ENCODE measurements at places on chromosomes 5 and 9. TPM values are rescaled to one million over a fixed set of nuclear protein-coding genes. Genes with fewer than 3 reads are reported as not detected.

Gene PHF24
- 7.7 TPM for total RNA-seq

GRCh38 chr9:88966894-88967676 is 24.2 kb upstream of the S1PR3 start:
- H3K27ac ChIP-seq, result no peak overlapping the region
- no peak overlapping the region for H3K4me3 ChIP-seq
- H3K4me1 ChIP-seq, result no peaks in the 10 kb centered on the region
- no peak for DNase-seq
- no peaks in the 10 kb centered on the region for H3K27me3 ChIP-seq

DNA sequence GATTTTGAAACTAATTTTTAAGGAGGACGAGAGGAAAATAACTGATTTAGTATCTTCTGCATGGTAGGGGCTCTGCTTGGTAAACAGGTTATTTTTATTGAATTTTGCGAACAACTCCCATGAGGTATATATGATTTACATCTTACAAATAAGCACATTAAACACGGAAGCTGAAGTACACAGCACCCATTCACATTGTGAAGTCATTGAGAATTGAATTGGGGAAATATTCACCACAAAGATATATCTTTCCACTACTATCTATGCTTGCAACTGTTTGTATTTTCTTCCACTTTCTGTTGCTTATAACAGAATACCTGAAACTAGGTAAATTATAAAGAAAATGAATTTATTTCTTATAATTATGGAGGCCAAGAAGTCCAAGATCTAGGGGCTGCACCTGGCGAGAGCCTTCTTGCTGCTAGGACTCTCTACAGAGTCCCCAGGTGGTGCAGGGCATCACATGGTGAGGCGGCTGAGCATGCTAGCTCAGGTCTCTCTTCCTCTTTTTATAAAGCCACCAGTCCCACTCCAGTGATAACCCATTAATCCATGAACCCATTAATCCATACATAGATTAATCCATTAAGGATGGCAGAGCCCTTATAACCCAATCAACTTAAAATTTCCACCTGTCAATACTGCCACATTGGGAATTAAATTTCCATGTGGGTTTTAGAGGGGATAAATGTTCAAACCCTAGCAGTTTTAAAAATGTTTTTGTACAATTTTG is 79.0 kb upstream of the ZNF608 start:
- no peak overlapping the region for H3K4me3 ChIP-seq
- no peaks in the 10 kb centered on the region for H3K36me3 ChIP-seq
- no peak for DNase-seq

- no peak overlapping the region for H3K27ac ChIP-seq
- H3K4me3 ChIP-seq, result no peak overlapping the region
- no peaks in the 10 kb centered on the region for H3K4me1 ChIP-seq
- DNase-seq, result no peak
Observed at GRCh38 chr5:93995126-93995621, 253.8 kb upstream of the POU5F2 start.

DNA sequence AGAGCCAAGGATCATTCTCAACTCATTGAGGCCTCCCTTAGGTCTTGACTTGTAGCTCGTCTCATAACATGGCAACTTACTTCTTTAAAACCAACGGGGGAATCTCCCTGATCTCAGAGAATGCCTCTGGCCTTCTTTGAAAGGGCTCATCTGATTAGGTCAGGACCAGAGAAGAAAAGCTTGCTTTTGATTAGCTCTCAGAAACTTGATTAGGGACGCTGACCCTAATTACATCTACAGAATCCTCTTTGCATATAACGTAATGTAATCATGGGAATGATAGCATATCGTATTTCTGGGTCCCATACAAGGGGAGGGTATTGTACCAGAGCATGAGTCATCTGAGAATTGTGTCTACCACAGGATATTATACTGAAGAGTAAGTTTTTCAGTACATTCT is 125.1 kb upstream of the SH3GL2 start:
- no peaks in the 10 kb centered on the region for H3K36me3 ChIP-seq
- no peak for DNase-seq
- no peak overlapping the region for H3K4me3 ChIP-seq
- no peaks in the 10 kb centered on the region for H3K4me1 ChIP-seq

Gene CCDC180
- total RNA-seq, result 29.0 TPM

Gene SPARC
- total RNA-seq, result 2,298 TPM

GRCh38 chr9:116686135-116686534 is 970 bp upstream of the TRIM32 start:
- H3K4me1 ChIP-seq, result peaks cover 12% of the 10 kb centered on the region
- H3K27ac ChIP-seq, result no peak overlapping the region
- no peak overlapping the region for H3K4me3 ChIP-seq
- DNase-seq, result no peak
- H3K36me3 ChIP-seq, result no peaks in the 10 kb centered on the region

DNA sequence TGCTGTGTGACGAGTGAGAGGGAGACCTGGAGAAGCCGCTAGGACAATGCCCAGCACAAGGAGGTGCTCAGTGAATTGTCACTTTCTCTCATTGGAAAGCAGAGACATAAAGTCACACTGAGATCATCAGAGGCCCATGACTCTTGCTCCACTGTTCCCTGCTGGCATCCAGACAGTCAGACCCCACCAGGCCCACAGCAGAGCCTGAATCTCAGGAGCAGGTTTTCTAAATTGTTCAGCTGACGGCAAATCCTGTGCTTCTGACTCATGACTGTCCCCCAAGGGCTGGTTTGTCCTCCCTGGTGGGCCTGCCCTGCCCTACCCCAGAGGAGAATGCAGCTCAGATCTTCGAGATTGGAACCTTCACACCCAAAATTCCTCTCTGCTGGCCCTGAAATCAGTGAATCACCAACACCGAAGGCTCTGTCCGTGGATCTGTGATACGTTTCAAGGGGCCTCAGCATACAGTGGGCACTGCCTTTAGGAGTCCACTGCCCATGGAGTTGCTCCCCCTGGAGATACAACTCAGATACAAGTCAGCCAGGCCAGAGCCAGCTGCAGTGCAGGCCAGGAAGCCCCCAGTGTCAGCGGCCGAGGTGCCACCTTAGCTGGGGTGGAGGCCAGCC is 2.7 kb downstream of the PTGES start:
- no peak for DNase-seq
- H3K27ac ChIP-seq, result no peak overlapping the region
- H3K27me3 ChIP-seq, result peaks cover 8% of the 10 kb centered on the region
- H3K4me3 ChIP-seq, result no peak overlapping the region
- H3K4me1 ChIP-seq, result peaks cover 18% of the 10 kb centered on the region
- H3K36me3 ChIP-seq, result no peaks in the 10 kb centered on the region

Gene INSL6
- not detected for total RNA-seq

GRCh38 chr5:171330021-171330420 is 21.0 kb downstream of the TLX3 start:
- no peak overlapping the region for H3K27ac ChIP-seq
- H3K36me3 ChIP-seq, result no peaks in the 10 kb centered on the region
- H3K27me3 ChIP-seq, result peaks cover 13% of the 10 kb centered on the region

- no peak for DNase-seq
- no peak overlapping the region for H3K27ac ChIP-seq
- H3K4me1 ChIP-seq, result no peaks in the 10 kb centered on the region
- peaks cover 68% of the 10 kb centered on the region for H3K36me3 ChIP-seq
- no peaks in the 10 kb centered on the region for H3K27me3 ChIP-seq
- no peak overlapping the region for H3K4me3 ChIP-seq
Observed at GRCh38 chr9:138013836-138014562, 136.4 kb downstream of the CACNA1B start.

DNA sequence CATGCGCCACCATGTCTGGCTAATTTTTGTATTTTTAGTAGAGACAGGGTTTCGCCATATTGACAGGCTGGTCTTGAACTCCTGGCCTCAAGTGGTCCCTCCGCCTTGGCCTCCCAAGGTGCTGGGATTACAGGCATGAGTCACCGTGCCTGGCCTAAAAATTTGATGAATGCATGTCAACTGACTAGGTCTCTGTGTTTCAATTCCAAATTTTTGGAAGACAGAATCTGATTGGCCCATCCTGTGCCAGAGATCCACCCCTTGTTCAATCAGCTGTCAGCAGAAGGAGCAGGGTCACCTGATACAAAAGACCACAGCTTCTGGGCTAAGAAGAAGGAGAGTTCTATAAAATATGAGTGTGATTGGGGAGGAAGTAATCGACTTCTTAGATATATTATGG is 43.5 kb upstream of the COL15A1 start:
- H3K27ac ChIP-seq, result no peak overlapping the region
- no peak for DNase-seq
- H3K4me1 ChIP-seq, result no peaks in the 10 kb centered on the region
- no peaks in the 10 kb centered on the region for H3K27me3 ChIP-seq
- H3K4me3 ChIP-seq, result no peak overlapping the region
- no peaks in the 10 kb centered on the region for H3K36me3 ChIP-seq

DNA sequence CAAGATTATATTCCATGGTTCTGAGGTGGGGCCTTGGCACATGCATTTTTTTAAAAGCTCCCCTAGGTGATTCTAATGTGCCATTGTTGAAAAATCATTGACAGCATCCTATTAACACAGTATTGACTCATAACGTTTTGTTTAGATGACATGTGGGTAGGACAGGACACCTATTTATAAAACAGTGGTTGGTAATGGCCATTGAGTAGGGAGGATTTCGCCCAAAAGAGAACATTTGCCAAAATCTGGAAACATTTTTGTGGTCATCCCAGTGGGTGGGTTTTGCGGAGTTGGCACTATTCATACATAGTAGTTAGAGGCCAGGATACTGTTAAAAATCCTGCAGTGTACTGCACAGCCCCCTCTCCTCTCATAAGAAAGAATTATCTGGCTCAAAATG is 6.4 kb upstream of the CHD1 start:
- H3K27me3 ChIP-seq, result no peaks in the 10 kb centered on the region
- H3K36me3 ChIP-seq, result no peaks in the 10 kb centered on the region

Measured in spinal cord (tissue), 10 donors.